ENCODE measurements at places on chromosomes 5 and 9. TPM values are rescaled to one million over a fixed set of nuclear protein-coding genes. Genes with fewer than 3 reads are reported as not detected.

Gene FBN2
- 4.3 TPM for total RNA-seq

Gene MORN5
- not detected for total RNA-seq

Gene PCDHA12
- total RNA-seq = 1.3 TPM

Gene FREM1
- total RNA-seq = 19.7 TPM

Gene IRX2
- total RNA-seq = not detected

Gene PCDHGA11
- total RNA-seq = 12.8 TPM

Gene PDLIM7
- 259 TPM for total RNA-seq

Gene SLC36A2
- not detected for total RNA-seq

Gene PDCD1LG2
- total RNA-seq = 2.4 TPM

Gene SLCO6A1
- total RNA-seq = not detected

Gene FOXD4
- not detected for total RNA-seq

Gene SLC6A7
- total RNA-seq = not detected

Gene IFNA13
- total RNA-seq = not detected

Gene SOX30
- total RNA-seq = not detected
